Effector memory CD8-positive, alpha-beta T cell (primary cell): ENCODE measurements at places on chromosomes 5 and 9.

DNA sequence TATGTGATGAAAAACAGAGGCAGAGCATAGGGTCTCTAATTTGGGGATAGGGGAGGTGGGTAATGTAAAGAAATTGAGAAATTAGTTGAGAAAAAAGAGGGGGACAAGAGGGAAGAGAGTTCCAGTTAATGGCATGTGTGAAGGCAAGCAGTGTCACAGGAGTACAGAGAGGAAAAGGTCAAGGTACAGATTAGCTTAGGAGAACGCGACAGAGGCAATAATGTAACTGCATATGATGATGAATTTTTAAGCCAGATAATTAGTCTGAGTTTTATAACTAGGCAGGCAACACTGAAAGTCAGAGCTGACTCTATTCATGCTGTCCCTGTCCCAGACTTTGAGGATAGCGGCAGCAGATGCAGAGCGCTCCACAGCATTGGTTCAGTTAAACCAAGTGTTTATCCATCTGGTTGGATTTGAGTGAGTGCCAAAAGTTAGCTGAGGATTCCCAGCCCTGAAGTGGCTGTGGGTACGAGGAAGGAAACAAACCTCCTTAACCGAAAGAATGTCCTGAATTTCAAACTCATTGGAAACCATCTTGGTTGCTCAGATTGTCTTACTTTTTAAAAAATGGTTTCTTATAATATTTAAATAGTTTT is 315.2 kb downstream of the ARHGAP26 start:
- no peak for DNase-seq
- H3K36me3 ChIP-seq, result peaks cover 27% of the 10 kb centered on the region

DNA sequence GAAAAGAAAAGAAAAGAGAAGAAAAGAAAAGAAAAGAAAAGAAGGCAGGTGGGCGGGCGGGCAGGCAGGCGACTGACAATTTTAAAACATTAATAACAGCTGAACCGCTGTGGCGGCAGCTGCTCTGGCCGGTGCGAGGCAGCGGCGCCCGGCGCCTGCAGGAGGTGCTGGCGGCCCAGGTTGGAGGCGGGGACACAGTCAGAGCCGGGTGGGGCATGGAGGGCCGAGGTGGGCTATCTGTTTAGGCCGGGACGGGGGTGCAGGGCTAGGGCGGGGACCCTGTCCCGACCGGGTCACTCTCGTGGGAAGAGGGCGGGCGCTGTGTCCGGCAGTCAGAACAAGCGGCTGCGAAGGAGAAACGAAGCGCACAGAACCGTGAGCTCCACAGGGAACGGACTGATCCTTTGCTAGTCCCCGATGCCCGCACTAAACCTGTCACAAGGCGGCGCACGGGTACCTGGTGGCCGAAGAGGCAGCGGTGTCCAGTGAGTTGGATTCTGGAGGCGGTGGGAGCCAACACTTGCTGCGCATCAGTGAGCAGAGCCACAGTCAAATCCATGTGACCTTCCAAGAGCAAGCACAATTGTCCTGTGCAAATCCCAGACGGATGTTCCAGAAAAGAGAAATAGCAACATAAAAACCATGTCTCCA is 13.6 kb upstream of the ALDOB start:
- peaks cover 74% of the 10 kb centered on the region for H3K27me3 ChIP-seq
- peaks cover 2% of the 10 kb centered on the region for H3K36me3 ChIP-seq
- no peak overlapping the region for H3K27ac ChIP-seq
- peak; percentile 23 for DNase-seq

DNA sequence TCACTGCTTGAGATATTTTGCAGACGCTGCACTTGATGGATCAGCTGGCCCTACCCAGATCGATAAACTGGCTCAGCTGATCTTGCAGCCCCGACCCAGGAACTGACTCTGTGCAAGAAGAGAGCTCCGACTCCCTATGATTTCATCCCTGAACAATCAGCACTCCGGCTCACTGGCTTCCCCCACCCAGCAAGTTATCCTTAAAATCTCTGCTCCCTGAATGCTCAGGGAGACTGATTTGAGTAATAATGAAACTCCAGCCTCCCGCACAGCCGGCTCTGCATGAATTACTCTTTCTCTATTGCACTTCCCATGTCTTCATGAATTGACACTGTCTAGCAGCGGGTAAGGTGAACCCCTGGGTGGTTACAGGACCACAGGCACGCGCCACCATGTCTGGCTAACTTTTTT is 16.9 kb upstream of the NANS start:
- peaks cover 20% of the 10 kb centered on the region for H3K27me3 ChIP-seq
- no peak overlapping the region for H3K27ac ChIP-seq
- no peak overlapping the region for H3K4me3 ChIP-seq
- DNase-seq, result no peak
- peaks cover 3% of the 10 kb centered on the region for H3K36me3 ChIP-seq
- H3K4me1 ChIP-seq, result peaks cover 4% of the 10 kb centered on the region

GRCh38 chr9:6054280-6055099 is 39.1 kb upstream of the RANBP6 start:
- H3K36me3 ChIP-seq, result no peaks in the 10 kb centered on the region
- H3K27me3 ChIP-seq, result peaks cover 23% of the 10 kb centered on the region
- H3K27ac ChIP-seq, result peak overlapping the region; percentile 33
- no peak overlapping the region for H3K4me3 ChIP-seq
- H3K4me1 ChIP-seq, result peaks cover 2% of the 10 kb centered on the region
- peak; percentile 61 for DNase-seq

- no peak overlapping the region for H3K4me3 ChIP-seq
- DNase-seq, result no peak
- H3K27ac ChIP-seq, result no peak overlapping the region
- H3K4me1 ChIP-seq, result no peaks in the 10 kb centered on the region
Observed at GRCh38 chr5:12245429-12245828, 341.2 kb upstream of the CTNND2 start.

- no peaks in the 10 kb centered on the region for H3K36me3 ChIP-seq
- DNase-seq, result no peak
- H3K4me3 ChIP-seq, result no peak overlapping the region
- H3K27me3 ChIP-seq, result peaks cover 14% of the 10 kb centered on the region
- H3K27ac ChIP-seq, result no peak overlapping the region
- H3K4me1 ChIP-seq, result no peaks in the 10 kb centered on the region
Observed at GRCh38 chr5:98698359-98698758, 75.1 kb upstream of the RGMB start.

DNA sequence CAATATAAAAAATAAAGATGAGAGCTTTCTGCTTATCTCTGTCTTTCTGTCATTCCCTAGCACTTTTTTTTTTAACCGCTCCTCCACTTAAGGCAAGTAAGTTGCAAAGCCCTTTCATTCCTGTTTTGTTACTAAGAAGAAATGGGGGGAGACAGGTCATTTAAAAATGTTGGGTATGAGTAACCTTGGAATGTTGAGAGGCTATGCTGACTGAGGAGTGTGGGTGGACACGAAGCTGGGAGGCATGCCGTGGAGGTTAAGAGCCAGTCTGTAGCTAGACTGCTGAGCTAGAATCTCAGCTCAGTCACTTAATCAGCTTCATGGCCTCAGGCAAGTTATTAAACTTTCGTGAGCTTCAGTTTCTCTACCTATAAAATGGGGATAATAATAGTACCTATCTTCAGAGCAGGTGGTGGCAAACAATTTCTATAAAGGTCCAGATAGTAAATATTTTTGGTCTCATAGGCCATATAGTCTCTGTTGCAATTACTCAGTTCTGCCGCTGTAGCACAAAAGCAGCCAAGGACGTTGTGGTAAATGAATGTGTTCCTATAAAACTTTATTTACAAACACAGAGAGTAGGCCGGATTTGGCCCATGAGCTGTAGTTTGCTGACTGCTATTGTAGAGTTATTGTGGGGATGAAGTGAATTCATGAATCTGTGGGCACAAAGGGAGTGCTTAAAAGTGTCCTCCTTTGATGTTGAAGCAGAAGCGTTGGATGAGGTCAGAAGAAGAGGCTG is 220.0 kb downstream of the GABBR2 start:
- H3K27ac ChIP-seq, result no peak overlapping the region
- no peak overlapping the region for H3K4me3 ChIP-seq

DNA sequence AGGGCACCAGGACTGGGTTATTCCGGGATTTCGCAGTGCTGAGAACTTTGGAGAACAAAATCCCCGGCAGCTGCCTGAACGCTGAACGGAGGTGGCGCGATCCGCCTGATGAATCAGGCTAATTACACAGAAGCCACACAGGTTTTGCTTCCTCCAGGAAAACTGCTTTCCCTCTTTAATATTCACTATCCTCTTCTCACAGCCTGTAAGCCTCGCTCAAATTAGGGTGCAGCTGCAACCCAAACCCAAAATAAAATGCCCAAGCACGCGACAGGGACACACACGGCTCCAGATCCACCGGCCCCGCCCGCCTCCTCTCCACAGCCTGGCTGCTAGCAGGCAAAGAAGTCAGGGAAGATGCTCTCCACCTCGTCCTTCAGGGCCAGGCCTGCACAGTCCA is 6.0 kb downstream of the SOHLH1 start:
- H3K4me1 ChIP-seq, result no peaks in the 10 kb centered on the region
- no peak overlapping the region for H3K27ac ChIP-seq
- DNase-seq, result no peak
- no peaks in the 10 kb centered on the region for H3K36me3 ChIP-seq
- H3K27me3 ChIP-seq, result peaks cover 29% of the 10 kb centered on the region

- DNase-seq, result no peak
- no peak overlapping the region for H3K27ac ChIP-seq
- H3K27me3 ChIP-seq, result no peaks in the 10 kb centered on the region
- H3K4me1 ChIP-seq, result peaks cover 17% of the 10 kb centered on the region
- H3K4me3 ChIP-seq, result no peak overlapping the region
- peaks cover 13% of the 10 kb centered on the region for H3K36me3 ChIP-seq
Observed at GRCh38 chr9:37788332-37788731, 3.5 kb upstream of the EXOSC3 start.

DNA sequence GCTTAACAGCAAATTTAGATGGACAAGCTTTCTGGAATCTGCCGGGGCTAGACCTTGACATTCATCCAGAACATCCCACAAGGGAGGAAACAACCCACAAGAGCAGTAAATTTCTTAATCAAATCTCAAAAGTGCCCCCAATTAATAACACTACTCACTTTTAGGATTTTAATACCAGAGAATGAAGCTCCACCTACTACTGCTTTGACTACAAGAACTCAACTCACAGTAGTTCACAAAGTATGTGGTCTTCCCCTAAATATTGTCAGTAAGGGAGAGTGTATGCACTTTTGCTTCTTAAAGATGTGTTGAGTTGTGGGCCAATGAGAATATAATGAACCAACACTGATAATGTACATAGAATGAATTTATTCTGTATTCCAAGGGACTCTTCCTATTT is 94.7 kb downstream of the EBF1 start:
- H3K27ac ChIP-seq, result no peak overlapping the region
- H3K4me3 ChIP-seq, result no peak overlapping the region
- peaks cover 78% of the 10 kb centered on the region for H3K27me3 ChIP-seq
- DNase-seq, result no peak
- H3K4me1 ChIP-seq, result no peaks in the 10 kb centered on the region
- no peaks in the 10 kb centered on the region for H3K36me3 ChIP-seq
